Fibroblast of upper back skin (primary cell): ENCODE measurements at places on chromosomes 6 and 20.

DNA sequence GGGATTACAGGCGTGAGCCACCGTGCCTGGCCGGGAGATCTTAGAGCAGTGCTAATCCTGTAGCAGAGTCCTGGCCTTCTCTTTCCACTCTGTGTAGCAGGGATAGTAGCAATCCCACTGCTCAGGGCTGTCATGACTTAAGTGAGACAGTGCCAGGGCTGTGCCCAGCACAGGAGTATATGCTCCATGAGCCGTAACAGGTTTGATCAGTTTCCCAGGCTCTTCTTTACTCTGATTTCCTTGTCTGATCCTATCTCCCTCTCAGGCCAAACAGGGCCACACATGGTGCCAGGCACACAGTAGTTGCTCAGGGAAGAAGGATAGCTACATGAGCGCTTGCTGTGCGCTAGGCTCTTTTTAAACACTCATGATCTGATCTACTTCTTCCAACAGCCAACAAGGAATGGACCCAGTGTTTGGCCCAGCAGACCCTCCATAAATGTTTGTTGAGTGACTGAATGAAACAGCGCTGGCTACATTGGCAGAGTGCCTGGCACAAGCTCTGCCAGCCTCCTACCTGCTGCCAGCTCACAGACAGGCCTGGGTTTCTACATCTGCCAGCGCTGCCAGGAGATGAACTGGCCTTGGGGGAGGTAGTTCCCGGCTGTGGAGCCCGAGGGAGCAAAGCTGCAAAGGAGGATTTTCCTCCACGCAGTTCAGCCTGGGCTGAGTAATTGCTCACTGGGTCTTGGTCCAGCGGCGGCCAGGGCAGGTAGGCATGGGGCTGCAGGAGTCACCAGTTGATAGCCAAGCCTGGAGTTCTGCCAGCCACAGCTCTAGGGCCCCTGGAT, 36.9 kb downstream of the SNAI1 start:
- DNase-seq: no peak

GRCh38 chr20:53826090-53826489, 232.5 kb upstream of the ZNF217 start:
- no peak for DNase-seq

GRCh38 chr6:149031201-149031858, 284.5 kb downstream of the UST start:
- no peak for DNase-seq

- no peak for DNase-seq
Measured at GRCh38 chr6:48658915-48659314, 547.9 kb upstream of the PTCHD4 start.

DNA sequence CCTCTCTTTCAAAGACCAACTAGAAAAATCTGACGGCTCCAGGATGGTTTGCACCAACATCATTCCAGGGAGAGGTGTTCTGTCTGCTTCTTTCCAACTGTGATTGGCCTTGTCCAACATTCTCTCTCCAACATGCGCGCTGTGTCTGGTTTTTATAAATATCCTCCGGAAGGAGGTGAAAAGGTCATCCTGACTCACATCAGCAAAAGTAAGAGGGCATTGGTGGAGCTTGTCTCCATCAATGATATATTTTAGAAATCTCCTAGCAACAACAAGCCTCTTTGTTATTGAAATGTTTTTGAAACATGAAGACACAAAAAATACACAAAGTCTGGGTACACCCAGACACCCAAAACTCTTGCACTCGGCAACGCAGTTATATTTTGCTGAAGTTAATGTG, 475.3 kb upstream of the JARID2 start:
- peak; percentile 70 for DNase-seq

DNA sequence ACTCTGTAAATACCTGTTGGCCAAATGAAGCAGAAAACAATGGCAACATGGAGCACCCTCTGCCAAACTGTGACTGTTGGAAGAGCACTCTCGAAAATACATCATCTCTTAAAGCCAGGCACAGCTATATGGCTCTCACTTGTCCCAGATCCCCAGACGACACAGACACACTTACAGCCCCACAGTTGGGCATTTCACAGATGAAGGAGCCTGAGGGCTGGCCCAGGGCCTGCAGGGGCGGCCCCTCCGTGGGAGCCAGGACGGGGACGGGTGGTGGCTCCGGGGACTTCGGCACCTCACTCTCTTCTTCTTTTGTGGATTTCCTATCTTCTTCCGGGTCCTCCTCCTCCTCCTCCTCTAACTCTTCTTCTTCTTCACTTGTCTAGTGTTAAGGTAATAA, 18.4 kb upstream of the MRPS10 start:
- no peak for DNase-seq

GRCh38 chr20:15379681-15380296, 1042.4 kb upstream of the FLRT3 start:
- no peak for DNase-seq

DNA sequence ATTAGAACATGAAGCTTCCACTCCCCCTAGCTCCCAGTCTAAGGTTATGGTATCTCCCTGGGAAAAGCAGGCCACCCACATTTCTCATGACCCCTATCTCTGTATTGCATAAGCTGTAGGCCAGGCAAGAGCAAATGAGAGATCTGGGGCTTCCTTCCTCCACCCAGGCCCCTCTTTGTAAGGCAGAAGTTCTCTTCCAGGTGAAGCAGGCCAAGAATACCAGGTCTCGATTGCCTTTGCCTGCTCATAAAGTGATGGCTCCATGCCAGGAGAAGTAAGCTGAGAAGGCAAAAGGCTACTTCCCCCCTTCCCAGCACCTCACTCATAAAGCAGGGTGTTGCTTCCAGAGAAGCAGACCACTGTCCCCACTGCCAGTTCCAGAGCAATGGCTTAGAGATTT, 144.1 kb upstream of the KCNK16 start:
- no peak for DNase-seq

DNA sequence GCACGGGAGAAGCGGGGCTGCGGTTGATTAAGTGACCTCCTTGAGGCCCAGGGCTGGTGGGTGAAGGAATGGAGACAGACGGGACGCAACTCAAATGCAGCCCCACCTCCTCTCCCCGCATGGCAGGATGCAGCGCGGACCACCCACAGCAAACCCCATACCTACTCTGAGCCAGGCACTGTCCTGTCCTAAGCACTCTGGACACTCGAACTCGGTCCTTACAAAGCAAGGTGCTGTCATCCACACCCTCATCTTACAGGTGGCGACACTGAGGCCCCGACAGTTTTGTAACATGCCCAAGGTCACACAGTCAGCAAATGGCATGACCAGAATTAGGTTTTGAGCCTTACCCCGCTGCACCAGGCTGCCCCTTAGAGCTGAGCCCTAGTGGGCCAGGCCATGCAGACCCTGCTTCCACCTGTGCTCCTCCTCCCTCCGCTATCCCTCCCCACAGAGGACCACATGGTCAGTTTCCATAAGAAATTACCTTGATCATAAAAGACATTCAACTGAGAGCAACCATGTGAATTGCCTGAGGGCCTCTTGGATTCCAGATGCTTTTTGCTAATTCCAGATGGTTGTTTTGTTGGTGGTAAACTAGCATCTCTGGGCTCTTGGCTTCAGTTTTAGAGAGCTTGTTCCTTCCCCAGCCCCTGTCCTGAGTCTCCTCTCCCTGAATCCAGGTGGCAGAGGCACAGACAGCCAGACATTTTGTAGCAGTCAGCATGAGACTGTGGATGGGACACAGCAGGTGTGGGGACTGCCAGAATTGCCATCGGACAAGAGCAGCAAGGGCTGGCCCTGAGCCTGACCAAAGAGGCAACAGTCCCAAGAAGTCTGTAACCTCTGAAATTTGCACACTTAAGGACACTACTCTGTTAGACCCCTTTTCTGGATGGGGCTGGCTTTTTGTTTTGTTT, 171.9 kb upstream of the PMEPA1 start:
- DNase-seq: no peak

- no peak for DNase-seq
Measured at GRCh38 chr6:85283436-85283835, 166.4 kb upstream of the NT5E start.

GRCh38 chr20:52859156-52859876, 112.8 kb upstream of the TSHZ2 start:
- DNase-seq: peak; percentile 74

DNA sequence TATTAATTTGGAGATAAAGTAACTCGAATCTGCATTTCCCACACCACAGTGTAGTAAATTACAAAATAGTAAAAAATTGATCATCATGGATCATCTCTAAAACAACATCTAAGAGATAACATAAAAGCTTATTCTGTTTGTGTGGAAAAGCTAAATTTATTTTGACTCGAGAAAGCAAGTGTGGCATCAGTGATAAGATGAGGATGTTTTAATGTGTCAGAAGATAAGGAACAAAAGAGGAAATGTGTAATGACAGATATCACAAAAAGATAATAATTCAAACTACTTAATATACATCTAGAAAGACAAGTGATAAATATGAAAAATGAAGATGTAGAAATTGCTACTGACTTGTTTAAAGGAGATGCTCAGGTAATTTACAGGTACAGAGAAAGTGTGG, 74.1 kb downstream of the DNAH8 start:
- no peak for DNase-seq

DNA sequence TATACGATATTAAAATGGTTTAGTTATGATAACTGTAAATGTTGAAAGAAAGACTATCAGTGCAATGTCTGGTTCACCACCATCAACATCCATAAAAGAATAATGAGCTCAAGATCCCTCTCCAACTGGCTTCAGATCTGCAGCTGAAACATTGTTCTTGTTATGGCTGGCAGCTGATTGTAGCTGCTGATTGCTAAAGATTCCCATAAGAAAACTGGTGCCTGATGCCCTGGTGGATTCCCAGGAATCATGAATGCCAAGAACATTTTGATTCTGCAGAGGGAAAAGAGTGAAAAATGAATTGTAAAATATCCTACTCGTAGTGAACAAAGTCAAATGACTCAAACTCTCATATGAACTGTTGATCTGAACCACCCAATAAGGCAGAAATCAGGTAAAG, 1160.2 kb downstream of the EPHA7 start:
- DNase-seq: no peak

DNA sequence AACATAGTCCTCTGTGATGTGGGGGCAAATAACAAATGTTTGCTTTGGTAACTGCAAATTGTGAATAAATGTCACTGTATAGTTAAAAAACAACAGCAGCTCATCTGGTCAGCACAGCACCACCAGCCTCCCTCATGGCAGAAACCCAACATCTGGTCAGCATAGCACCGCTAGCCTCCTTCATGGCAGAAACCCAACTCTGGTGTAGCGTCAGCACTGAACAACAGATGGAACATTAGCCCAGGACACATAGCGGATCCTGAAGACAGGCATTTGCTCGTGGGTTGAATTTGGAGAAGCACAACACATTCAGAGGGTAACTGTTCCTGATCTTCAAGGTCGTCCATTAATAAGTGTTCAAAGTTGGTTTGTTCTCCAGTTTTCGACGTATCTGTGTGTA, 265.9 kb downstream of the DLL1 start:
- DNase-seq: peak; percentile 59

DNA sequence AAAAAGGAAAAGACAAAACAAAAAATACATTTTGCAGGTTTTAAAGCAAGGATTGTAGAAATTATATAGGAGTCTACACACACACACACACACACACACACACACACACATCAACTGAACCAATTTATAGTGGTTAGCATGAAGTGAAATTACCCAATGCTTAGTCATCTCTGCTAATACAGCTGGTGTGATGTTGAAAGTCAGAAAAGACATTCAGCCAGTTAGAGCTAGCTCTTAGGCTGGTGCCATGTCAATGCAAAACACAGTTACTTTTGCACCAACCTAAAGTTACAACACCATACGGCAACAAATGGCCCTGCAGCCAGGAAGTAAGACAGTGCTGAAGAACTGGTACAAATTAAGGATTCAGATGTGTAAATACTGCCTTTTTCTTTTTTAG, 15.2 kb downstream of the FAM210B start:
- peak; percentile 93 for DNase-seq

- DNase-seq: peak; percentile 91
Measured at GRCh38 chr20:48066246-48066645, 281.0 kb upstream of the SULF2 start.

GRCh38 chr6:165292657-165293056, 16.7 kb downstream of the C6orf118 start:
- DNase-seq: no peak
